Mesenchymal stem cell (in vitro differentiated cells and primary cell): ENCODE measurements at places on chromosomes 13 and 19.
A peak's percentile ranks its signal among the peaks of the same experiment; 100 is the strongest.

DNA sequence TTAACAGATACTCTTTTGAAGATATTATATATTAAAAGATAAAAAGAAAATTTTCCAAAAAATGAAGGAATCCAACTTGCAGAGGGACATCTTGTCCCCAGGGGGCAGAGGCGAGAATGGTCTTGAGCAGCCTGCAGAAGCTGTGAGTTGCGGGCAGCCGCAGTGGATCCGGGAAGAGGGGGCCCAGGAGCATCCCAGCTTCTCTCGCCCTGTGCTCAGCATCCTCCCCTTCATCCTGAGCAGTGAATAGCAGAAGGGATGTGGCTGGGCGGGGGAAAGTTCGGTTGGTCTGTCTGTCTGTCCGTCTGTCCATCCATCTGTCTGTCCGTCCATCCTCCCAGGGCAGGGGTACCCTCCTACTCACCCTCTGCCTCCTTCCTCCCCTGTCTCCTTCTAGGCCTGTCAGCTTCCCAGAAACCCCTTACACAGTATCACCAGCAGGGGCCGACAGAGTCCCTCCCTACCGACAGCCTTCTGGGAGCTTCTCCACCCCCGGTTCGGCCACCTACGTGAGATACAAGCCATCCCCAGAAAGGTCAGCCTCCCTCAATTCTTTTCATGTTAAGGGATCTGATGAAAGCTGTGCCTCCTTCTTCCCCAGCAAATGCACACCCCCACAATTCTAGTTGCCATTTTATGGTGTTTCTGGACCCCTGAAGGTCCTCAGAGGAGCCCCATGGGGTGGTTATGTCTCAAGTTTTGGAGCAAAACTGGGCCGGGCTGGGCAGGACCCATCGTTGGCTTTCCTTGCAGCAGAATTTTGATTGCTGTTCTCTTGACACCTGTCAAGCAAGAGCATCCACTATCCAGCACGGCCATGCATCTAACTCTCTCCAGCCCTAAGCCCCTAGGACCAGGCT is 81.6 kb downstream of the DPF1 start:
- peak; percentile 62 for DNase-seq

GRCh38 chr13:44257796-44258195 is 115.8 kb upstream of the SERP2 start:
- DNase-seq, result peak; percentile 47

GRCh38 chr19:7917267-7918061 is 2.7 kb upstream of the SNAPC2 start:
- peak; percentile 71 for DNase-seq

- DNase-seq, result no peak
Measured at GRCh38 chr19:29700498-29700897, 14.6 kb downstream of the C19orf12 start.

DNA sequence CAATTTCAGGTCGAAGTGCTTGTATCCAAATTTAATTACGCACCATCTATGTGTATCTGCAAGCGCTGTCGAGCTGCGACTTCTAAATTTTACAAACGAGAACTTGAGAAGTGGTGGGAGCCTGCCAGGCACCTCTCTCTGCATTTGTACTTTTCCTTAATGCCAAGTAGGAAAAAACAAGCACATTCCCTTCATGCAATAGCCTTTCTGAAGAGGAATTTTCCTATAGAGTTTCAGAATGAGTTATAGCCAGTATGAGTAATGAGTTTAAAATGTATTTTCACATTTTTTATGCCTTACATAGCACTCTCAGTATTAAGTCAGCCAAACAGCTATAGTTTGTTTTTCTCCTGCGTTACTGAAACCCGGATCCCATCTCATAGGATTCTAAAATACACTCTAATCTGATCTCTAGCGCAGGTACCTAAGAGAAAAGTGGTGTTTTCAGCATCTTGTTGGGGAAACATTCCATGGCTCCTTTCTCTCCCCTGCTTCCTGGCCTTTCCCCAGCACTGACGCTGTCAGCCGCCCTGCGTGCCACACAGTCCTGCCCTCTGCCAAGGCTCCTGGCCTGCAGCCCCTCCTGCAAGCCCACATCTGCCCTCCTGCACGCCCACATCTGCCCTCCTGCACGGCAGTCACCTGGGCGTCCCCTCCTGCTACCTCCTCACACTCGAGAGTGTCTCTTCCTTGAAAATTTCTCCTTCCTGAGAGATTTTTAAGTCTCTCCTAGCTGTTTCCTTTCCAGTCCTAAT is 526.9 kb downstream of the MYO16 start:
- DNase-seq, result peak; percentile 85

DNA sequence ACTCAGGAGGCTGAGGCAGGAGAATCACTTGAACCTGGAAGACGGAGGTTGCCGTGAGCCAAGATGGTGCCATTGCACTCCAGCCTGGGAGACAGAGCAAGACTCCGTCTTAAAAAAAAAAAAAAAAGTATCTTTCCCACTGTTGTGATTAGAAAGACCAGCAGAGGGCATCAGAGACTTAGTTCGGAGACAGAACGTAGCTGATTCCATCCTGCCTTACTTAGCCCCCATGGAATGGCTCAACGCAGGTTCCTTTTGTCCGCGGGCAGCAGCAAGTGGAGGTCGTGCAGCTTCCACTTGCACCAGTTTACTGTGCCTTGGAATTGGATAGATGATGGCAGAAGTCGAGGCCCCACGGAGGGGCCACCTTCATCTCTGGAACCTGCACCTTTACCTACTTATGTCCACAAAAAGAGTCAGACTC is 8.1 kb downstream of the TIMM29 start:
- DNase-seq, result peak; percentile 85

DNA sequence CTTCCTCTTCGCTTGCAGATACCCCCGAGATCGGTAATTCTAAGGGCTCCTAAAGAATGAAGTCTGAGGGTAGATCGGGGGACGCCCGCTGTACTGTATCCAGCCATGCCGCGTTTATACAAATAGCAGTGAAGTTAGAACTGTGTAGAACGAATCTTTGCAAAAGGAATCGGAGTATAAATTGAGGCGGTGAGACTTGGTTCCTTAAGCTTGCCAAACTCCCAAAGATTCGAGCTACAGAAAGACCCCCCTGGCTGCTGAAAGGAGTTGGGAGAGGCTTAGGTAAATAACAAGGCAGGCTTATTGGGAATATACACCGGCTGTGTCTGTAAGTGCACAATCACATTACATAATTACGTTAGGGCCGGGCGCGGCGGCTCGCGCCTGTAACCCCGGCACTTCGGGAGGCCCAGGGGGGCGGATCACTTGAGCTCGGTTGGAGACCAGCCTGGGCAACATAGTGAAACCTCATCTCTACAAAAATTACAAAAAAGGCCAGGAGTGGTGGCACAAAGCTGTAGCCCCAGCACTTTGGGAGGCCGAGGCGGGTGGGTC is 12.2 kb downstream of the TMEM160 start:
- DNase-seq, result no peak

GRCh38 chr19:7072541-7072940 is 3.0 kb downstream of the ZNF557 start:
- no peak for DNase-seq

GRCh38 chr13:94300401-94300800 is 179.1 kb downstream of the DCT start:
- no peak for DNase-seq

GRCh38 chr19:48963371-48964204 is 1.5 kb upstream of the FTL start:
- peak; percentile 86 for DNase-seq

DNA sequence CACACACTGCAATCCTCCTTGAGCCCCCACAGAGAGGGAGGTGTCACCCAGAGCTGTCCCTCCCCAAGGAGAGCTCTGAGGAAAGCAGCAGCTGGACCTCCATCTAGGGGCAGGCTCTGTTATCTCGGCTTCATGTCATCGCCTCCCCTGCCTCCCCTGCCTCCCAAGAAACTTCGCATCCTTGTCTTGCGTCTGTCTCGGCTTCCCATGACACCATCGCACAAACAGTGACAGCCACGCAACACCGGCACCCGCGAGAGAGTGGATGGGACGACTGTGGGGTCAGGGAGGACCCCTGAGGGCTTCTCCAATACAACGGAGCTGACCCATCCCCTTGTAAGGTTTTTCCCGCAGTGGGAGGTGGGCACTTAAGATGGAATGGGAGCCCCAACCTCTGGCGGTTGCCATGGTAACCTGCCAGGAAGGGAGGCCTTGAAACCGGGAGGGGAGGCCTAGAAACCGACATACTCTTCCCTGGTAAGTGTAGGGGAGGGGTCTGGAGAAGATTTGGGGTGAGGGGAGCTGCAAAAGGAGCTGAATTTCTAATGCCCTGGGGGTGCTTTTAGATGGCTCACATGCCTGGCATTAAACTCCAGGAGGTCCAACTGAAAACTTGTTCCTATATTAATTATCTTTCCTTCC is 16.3 kb downstream of the TLE2 start:
- no peak for DNase-seq

DNA sequence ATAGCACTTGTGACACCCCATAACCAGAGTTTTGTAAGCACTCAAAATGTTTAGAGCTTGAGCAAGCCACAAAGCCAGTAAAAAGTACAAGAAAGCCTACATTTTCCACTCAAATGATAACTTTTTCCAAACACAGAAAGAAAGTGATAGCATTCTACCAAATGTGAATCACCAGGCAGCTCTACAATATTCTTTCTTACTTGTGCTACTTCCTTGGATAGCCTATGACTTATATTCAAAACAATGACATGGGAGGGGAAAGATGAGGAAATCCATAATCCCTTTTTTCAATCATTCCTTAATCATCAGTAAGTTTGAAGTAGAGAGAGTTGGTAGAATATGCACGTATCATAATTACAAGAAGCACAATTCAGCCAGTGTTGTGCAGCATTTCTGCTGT is 650.8 kb upstream of the PCDH9 start:
- DNase-seq, result peak; percentile 3

DNA sequence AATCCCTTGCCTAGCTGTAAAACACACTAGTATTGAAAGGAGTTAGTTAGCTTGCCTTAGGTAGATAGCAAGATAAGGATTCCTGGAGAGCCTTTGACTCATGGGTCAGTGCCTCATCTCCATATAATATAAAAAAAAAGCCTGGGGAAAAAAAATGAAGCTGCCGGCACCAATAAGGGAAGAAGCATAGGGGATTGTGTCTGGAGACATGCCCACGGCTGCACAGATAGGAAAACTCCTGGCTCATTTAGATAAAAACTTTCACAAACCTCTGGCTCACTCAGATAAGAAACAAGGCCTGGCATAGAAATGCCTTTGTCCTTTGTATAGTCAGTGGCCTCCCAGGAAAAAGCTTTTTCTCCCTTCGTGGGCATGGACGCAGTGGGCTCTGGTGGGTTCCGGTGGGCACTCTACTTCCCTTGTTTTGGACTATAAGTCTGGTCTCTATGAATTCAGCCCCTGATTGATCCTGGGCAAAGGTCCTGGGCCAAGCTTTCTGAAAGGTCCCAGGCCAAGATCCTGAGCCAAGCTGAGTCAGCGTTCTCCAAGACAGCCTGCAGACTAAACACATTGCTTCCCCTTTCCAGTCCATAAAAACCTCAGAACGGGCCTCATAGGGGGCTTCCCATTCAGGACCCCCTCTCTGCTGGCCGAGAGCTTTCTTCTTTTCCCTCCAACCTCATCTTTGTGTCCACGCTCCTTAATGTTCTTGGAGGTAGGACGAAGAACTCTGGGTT is 4.9 kb upstream of the OR7A17 start:
- DNase-seq, result no peak

DNA sequence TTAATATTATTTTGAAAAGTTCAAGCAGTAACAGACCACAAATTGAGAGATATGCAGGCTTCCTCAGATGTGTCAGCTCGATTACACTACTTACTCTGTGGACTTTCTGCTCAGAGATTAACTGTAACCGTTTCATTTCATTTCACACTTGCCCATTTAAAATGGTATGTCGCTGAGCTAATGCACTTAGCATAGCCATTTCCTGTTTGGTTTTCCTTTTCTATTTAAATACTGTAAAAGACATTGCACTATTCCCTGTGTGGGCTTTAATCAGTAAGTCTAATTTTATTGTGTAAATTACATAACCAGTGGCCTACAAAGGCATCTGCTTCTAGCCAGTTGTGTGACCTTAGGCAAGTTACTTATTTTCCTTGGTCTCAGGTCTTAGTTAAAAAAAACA is 237.6 kb downstream of the LACC1 start:
- peak; percentile 68 for DNase-seq

- no peak for DNase-seq
Measured at GRCh38 chr19:42634409-42635232, 39.9 kb upstream of the CEACAM8 start.

DNA sequence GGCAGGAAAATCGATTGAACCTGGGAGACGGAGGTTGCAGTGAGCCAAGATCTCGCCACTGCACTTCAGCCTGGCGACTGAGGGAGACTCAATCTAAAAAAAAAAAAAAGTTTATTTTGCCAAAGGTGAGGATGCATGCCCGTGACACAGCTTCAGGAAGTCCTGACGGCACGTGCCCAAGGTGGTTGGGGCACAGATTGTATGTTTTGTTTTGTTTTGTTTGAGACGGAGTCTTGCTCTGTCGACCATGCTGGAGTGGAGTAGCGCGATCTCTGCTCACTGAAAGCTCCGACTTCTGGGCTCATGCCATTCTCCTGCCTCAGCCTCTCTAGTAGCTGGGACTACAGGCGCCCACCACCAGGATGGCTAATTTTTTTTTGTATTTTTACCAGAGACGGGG is 3.3 kb upstream of the ZNF552 start:
- DNase-seq, result no peak

DNA sequence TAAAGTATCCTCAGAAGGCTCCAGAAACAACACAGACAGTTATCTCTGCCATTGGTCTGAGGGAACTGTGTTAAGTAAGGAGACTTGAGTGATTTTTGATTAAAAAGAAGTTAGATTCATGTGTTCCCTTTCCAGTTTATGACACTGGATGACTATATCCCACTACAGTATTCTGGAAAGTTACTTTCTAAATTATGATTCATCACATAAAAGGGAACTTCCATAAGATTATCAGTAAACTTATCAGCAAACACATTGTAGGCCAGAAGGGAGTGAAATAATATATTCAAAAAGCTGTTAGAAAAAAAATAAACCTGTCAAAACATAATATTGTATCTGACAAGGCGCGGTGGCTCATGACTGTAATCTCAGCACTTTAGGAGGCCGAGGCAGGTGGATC is 700.0 kb downstream of the SLITRK6 start:
- no peak for DNase-seq

DNA sequence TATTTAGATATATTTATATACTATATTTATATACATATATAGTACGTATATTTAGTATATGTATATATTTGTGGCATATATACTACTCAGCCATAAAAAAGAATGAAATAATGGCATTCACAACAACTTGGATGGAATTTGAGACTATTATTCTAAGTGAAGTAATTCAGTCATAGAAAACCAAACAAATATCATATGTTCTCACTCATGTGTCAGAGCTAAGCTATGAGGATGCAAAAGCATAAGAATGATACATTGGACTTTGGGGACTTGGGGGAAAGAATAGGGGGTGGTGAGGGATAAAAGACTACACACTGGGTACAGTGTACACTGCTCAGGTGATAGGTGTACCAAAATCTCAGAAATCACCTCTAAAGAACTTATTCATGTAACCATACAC is 1015.7 kb downstream of the EFNB2 start:
- no peak for DNase-seq

GRCh38 chr19:24029941-24030636 is 56.9 kb upstream of the ZNF254 start:
- DNase-seq, result no peak

- no peak for DNase-seq
Measured at GRCh38 chr13:46006688-46007452, 45.7 kb downstream of the ZC3H13 start.
